ENCODE measurements at places on chromosomes 1 and 21.

GRCh38 chr1:96973605-96974004, 252.0 kb downstream of the PTBP2 start:
- no peak for DNase-seq

- DNase-seq: no peak
These were observed 322.3 kb downstream of the CHRM3 start for GRCh38 chr1:239708622-239709021.

DNA sequence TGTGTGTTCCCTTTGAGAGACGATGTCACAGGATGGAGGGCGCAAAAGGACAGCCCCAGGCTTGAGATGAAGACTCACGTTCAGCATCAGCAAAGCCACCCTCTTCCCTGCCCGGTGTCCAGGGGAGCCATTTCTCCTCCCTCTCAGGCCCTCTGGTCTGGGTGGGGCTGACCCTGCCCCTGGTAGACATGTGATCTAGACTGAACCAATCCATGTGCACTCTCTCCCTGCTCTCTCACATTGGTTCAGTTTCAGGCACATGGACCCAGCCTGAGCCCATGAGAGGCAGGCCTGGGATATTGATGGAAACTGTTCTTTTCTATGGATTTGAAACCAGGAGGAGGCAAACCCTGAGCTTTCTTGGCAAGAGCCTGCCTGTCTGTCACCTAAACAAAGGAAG, 115.6 kb upstream of the IGSF21 start:
- no peak for DNase-seq

GRCh38 chr1:241902391-241903065, 54.5 kb downstream of the EXO1 start:
- DNase-seq: no peak

GRCh38 chr1:30257742-30258380, 465.5 kb downstream of the MATN1 start:
- DNase-seq: no peak

DNA sequence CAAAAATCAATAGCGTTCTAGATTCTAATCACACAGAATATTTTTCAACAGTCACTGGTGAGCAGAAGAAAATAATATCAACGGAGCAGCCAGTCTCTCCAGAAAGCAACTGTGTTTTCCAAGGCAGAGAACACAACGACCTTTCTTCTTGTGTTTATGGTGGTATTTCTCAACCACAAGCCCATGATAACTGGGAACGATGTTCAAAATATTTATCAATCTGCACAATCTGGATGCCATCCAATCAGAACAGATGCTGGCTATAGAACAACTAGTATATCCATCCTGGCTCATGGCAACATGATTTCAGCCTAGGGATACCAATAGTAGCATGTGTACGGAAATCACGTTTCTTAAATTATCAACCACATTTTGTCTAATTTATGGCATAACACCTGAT, 162.7 kb upstream of the RUNX1 start:
- no peak for DNase-seq

- no peak for DNase-seq
These were observed 36.3 kb downstream of the GLMN start for GRCh38 chr1:92262516-92262915.

GRCh38 chr1:113036639-113037321, 36.2 kb upstream of the LRIG2 start:
- no peak for DNase-seq

GRCh38 chr1:236951672-236952071, 52.6 kb downstream of the MT1HL1 start:
- DNase-seq: no peak

GRCh38 chr1:211353562-211354212, 27.1 kb downstream of the TRAF5 start:
- DNase-seq: no peak

GRCh38 chr1:80341021-80341420, 1334.5 kb upstream of the ADGRL4 start:
- DNase-seq: no peak

- no peak for DNase-seq
These were observed 22.2 kb upstream of the SPATA6 start for GRCh38 chr1:48493970-48494769.

DNA sequence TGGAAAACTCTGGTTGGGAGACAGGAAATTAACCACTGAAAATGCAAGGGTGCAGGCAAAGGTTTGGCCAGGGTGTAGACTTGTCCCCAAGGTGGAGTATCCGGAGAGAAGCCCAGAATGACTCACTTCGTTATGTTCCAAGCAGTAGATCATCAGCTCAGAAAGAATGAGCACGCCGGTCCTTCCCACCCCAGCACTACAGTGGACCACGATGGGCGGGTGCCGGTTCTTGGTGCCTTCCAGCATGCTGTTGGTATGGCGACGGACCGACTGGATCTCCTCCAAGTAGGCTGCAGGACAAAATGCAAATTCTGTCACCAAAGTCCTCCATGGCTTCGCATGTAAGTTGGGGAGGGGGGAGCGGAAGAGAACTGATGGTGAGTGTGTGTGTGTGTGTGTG, 83.4 kb downstream of the SMYD2 start:
- DNase-seq: no peak

DNA sequence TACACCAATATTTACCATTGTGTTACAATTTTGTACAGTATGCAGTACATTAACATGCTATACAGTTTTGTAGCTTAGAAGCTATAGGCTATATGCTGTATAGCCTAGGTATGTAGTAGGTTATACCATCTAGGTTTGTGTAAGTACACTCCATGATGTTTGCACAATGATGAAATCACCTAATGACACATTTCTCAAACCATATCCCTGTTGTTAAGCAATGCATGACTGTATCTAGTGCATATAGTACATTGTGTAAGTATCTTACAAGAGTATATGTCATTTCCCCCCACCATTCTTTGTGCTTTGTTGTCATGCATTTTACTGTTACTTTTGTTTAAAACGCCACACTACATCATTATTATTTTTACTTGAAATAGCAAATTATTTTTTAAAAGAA, 65.7 kb upstream of the RNF11 start:
- no peak for DNase-seq

DNA sequence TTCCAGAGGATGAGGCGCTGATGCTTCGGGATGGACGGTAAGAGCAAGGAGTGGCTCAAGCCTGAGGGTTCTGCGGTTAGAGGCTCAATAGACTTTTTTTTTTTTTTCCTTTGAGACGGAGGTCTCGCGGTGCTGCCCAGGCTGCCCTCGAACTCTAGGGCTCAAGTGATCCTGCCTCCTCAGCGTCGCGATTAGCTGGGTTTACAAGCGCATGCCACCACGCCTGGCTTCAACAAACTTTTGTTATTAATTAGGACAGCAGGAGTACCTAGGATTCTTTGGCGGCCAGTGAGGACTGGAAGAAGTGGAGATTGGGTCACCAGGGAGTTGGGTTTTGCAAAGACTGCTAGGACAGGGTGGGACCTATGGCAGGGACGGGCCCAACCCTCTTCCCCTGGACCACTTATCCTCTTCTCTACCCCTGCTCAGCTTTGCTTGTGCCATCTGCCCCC, 587 bp downstream of the SCNM1 start:
- DNase-seq: no peak

- no peak for DNase-seq
These were observed 87.8 kb downstream of the NAV1 start for GRCh38 chr1:201626629-201627275.

- no peak for DNase-seq
These were observed 3.7 kb downstream of the PGBD5 start for GRCh38 chr1:230422221-230422981.

GRCh38 chr1:179298952-179299351, 5.4 kb downstream of the SOAT1 start:
- DNase-seq: no peak

GRCh38 chr1:23554127-23554480, 5.2 kb downstream of the ID3 start:
- no peak for DNase-seq

DNA sequence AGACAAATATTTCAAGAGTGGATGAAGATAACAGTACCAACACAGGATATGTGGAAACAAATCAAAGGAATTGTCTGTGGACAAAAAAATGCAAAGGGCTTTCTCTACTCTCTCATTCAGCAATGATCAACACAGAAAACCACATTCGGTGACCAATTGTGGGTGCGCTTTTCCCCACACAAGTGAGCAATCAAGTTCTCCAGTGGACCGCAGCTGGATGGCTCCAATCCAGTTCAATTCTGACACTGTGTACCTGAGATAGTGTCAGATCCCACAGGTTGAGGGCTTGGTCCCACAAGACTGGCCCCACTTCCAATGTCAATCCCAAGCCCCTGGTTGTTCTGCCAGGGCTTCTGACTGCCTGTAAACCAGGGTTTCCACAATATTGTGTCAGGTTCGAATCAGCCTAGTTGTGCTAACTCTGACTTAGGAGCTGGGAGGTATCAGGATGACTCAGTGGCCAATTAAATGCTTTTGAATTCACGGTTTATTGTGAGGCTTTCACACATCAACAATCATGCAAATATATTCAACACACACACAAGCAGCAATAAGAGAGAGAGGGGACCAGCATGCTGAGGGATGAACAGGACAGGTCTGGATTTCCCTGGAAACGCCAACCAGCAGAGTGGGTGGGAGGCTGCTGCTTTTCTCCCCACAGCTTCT, 87.0 kb upstream of the BTG3 start:
- no peak for DNase-seq

DNA sequence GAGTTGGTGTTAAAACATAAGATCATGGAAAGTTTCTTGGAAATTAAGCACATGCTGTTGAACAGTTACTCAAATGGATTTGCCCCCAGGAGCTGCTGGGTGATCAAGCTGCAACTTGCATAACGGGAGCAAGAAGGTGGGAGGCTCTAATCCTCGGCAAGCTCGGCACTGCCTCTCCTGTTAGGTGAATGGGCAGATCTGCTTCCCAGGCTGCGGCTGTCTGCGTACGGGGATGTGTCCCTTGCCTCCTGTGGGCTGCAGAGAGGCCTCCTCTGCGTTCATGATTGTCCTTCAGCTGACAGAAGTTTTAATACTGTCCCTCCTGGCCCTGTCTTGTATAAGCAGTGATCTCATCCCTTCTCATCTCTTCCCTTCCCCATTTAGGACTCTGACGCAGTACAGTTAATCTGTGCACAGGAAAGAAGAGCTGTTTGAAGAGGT, 36.7 kb downstream of the ATP1A1 start:
- DNase-seq: no peak

DNA sequence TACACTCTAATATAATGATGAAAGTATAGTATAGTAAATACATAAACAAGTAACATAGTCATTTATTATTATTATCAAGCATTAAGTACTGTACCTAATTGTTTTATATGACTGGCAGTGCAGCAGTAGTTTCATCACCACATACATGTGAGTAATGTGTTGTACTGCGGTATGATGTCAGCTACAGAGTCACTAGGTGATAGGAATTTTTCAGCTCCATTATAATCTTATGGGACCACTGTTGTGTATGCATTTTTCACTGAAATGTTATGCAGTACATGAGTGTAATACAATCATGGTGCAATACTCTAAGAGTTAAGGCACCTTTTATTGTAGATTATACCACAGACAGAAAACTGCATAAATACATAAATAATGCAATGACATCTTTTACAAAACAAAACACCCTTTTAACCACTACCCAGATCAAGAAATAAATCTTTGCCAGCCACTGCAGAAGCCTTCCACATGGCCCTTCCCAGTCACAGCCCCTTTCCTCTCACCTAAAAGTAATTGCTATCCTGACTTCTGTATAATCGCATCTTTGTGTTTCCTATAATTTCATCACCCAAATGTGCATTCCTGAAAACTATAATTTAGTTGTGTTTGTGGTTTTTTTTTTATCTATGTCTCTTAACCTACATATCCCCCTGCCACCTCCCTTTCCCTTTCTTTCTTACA, 16.3 kb downstream of the ABCD3 start:
- no peak for DNase-seq

DNA sequence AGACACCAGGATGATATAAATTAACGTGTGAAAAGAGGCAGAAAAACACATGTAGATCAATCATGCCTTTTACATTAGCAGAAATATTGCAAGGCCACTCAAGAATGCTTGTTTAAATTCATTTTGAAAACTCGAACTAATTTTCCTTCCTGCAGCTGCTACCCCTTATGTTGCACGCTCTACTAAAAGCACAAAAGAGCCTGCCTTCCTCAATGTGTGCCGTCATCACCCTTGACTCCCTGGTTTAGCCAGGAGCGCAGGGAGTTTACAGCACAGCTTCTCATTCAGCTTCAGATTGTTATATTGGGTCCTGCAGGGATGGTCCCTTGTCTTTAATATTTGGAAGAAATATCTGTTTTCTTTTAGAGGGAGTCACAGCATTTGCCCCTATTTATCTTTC, 10.1 kb upstream of the ST6GALNAC5 start:
- DNase-seq: no peak

- DNase-seq: no peak
These were observed 1526.5 kb upstream of the TPTE start for GRCh38 chr21:8994640-8995511.

DNA sequence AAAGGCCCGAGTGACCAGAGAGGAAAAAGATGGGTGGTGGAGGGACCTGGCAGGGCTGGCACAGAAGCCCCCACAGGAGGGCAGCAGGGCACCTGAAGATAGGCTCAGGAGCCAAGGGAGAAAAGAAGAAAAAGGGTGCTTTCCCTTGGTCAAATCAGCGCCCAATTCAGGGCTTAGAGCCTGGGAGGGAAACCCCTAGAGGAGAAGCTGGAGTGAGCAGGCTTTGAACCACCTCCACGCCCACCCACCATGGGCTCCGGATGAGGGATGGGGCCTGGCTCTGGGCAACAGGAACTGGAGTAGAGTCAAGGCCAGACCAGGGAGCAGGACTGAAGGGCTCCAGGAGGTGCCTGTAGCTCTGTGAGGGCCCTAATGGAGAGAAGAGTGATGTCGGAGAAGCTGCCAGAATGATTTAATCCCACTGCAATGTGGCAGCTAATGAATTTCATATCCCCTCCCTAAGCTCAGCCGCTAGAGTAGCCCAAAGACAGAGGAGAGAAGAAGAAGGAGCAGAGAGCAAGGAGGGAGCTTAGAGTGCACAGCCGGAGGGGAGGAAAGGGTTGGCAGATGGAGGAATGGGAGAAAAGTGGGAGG, 12.0 kb upstream of the PRELP start:
- DNase-seq: no peak

DNA sequence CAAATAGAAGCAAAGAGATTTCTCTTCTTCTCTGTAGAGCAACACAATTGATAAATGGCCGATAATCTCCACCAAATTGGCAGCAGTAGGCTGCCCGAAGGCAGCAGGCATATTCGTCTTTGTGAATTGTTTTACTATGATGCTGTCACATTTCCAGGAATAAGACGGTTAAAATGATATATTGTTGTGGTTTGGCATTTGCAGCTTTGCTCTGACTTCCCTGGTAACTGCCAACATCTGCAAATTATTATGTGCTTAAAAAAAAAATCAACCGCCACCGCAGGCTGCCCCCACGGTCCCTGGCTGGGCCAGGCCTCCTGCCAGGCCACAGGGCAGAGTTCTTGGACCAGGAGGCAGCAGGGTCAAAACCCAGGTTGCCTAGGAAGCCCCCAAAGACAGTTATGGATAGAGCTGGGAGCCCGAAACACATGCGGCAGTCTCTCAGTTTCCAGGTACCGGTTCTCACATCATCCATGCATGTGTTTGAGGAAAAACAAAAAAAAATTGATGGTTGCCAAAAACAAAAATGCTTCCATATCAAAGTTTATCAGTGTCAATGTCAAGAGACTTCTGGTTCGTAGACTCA, 179.3 kb downstream of the ETS2 start:
- no peak for DNase-seq

- DNase-seq: no peak
These were observed 649.4 kb upstream of the CXADR start for GRCh38 chr21:16863362-16863905.

- no peak for DNase-seq
These were observed 91.8 kb downstream of the CHD1L start for GRCh38 chr1:147334292-147334691.

All from activated CD4-positive, alpha-beta T cell treated with anti-CD3 and anti-CD28 coated beads, Interleukin-2, amount 50 U/mL, for 24 hours (primary cell).